Renal cortical epithelial cell (primary cell): ENCODE measurements at places on chromosomes 2 and 18.

GRCh38 chr2:10303181-10303693, 533 bp downstream of the HPCAL1 start:
- DNase-seq = no peak

DNA sequence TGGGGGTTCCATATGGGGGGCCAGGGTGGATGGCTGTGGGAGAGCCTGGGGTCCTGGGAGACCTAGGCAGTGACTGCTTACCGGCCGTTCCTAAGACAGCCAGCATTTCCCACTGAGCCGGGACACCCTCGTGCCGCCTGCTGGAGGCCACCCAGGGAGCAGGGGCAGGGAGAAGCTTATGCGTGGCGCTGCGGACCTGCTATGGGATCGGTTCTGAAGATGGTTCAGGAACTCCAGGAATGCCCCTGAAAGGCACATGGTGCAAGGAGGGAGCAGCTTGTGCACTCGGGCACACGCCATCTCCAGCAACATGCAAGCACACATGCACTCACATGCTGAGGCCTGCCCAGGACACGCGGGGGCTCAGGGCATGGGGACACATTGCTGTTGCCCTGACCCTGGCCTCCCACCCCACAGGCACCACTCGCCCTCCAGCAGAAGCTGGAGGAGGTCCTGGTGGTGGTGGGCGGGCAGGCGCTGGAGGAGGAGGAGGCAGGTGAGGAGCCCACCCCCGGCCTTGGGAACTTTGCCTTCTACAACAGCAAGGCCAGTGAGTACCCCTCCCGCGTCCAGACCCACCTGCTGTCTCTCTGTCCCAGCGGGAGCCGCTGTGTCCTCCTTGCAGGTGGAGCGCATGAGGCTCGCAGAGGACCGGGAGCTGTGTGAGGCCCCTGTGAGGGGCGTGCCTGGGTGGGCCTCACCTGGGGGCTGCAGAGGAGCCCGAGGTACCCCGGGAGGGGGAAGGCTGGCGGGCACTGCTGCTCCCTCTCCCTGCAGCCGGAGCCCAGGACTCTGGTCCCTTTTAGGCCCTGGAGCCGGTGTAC, 4.1 kb downstream of the KLHL30 start:
- peak; percentile 19 for DNase-seq

- no peak for DNase-seq
Observed at GRCh38 chr2:127437781-127438726, 19.8 kb downstream of the PROC start.

DNA sequence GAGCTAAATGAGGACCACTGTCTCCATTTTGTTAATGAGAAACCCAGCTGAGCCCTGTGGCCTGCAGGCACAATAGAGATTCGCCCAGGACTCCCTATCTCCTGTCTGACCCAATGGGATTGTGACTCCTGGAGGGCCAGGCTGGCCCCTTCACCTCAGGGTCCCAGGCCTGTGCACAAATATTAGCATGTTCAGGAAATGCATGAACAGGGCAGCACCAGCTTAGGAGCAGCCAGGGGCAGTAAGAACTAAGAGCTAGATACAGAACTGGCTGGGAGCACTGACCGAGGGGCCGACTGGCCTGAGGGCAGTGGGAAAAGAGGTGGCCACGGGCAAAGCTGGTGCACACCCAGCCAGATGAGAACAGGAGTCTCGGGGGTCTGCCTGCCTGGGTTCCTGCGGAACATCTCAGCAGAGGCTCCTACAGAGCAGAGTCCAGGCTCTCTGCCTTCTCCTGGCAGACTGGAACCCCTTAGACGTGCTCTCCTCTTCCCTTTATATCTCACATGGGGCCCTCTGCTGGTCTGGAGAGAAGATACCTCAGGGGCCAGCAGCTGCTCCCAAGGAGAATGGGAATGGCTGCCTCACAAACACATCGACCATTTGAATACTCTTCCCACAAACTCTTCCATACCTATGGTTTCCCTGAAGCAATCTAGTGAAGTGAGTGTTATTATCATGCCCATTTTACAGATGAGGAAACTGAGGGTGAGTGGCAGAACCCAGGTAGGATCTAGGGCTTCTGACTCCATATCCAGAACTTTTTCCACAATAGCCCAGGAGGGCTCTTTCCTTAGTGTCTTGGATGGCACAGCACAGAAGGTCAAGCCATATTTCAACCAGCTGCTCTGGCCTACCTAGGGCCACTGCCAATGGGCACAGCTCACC, 77.6 kb upstream of the OTOF start:
- no peak for DNase-seq

GRCh38 chr2:39139511-39140237, 18.8 kb upstream of the SOS1 start:
- DNase-seq = no peak

- DNase-seq = no peak
Observed at GRCh38 chr2:171323971-171324528, 109.7 kb downstream of the METTL8 start.

- DNase-seq = no peak
Observed at GRCh38 chr2:166333801-166334200, 41.9 kb downstream of the SCN9A start.

DNA sequence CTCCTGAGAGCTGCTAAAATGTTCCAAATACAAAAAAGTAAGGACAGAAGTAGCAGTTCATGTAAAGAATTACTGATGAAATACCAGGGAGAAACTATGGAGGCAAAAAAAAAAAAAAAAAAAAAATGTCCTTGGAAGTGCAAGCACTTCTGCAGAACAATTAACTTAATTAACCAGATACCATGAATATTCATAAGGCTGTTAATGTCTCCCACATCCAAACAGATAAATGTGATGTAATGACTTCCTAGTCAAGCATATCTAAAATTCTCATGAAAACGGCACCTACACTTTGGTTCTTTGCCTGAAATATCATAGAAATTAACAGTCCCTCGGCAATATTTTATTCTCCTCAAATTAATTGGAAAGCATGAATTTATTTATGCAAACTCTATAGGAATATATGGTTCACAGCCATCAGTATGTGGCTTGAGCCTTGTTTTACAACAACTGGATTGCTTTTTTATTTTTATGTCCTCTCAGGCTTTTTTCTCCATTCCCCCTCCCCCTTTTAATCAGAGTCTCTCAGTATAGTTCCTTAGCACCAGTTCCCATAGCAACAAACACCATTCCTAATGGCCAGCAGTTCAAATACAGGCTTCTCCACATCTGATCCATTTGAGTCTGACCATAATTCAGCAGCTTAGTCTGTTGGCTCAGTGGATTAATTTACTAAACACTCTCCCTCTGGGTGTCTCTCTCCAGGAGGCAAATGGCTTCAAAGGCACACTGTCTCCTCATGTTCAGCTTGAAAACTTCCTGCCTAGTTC, 97.1 kb downstream of the ITGA4 start:
- DNase-seq = no peak

DNA sequence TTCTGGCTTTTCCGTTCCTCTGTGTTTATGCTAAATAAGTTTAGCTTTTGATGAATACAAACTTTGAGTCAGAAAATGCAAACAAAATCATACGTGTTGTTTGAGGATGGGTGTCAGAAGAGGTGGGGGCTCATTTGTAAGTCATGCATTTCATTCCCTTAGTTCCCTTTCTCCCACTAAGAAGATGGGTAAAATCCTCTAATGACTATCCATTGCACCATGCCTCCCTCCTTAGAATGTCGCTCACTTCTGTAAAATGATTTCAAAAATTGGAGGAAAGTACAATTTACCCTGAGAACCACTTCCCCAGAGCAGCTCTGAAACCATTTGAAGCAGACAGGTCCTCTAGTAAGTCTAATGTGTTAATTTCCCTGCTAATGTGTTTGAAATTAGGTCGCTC, 629.6 kb upstream of the VRK2 start:
- DNase-seq = no peak

GRCh38 chr2:173187941-173188788, 112.5 kb downstream of the MAP3K20 start:
- DNase-seq = peak; percentile 41

DNA sequence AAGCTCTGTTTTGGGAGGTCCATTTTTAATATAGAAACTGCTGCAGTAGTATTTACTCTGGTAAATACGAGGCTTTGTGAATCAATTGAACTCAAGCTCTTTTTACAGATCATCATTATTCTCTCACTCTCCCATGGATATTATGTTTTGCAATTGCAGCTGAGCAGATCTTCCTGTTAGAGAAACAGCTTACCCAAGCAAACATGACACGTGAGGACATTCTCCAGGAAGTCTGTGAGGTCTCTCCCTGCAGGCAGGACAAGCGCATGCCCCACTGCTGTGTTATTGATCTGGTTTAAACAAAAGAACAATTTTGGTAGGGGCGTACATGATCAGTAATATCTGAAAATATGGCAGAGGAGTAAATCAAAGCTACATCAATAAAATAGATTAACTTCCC, 72.1 kb downstream of the COL6A3 start:
- no peak for DNase-seq

- DNase-seq = no peak
Observed at GRCh38 chr2:113162173-113162572, 11.6 kb upstream of the PSD4 start.

GRCh38 chr2:48109491-48110204, 203.3 kb upstream of the FBXO11 start:
- DNase-seq = no peak
